ENCODE measurements at places on chromosomes 6 and 20.

DNA sequence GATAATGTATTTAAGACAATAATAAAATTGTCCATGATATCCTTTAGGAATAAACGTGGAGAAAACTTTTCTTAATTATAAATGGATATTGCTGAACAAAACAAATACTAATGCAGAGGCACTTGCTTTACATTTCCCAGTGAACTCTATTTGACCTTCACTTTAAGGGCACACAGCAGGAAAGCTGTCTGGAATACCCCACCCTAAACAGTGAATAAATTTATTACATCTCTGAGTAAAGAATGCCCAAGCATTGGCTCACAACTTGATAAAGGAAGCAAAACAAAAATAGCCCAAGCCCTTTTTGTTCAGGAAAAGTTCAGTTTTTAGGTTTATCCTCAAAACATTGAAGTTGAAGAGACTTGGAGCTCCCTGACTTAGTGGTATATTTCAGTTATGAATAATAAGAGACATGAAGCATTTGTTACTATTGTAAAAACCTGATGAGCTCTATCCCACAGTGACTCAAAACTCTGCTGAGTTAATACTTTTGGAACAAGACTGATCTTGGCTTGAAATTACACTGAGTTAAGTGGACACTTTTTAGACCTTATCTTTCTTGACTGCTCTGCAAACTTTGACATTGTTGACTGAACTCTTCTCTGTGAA lies 353.9 kb downstream of the BCKDHB start:
- DNase-seq = no peak

GRCh38 chr20:24998631-24999445 lies 6.3 kb upstream of the APMAP start:
- no peak for DNase-seq

DNA sequence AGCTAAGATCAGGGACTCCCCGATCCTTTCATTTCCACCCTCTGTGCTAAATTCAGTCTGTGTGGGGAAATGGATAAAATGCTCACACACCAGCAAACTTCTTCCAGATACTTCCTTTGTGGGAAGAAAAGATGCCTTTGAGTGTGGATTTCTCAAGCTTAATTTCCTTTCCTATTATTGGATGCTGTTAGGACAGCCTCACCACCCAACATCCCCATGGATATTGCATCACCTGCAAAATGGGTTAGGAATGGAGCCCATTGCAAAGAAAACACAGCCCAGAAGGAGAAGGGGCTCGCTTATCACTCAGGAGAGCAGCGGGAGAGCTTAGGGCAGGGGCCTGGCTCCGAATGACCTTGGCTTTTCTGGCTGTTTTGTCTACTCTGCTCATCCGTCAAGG lies 272.2 kb downstream of the CDC5L start:
- DNase-seq = no peak

GRCh38 chr20:11188843-11189603 lies 515.2 kb upstream of the JAG1 start:
- no peak for DNase-seq

- no peak for DNase-seq
Measured at GRCh38 chr6:140078561-140079125, 704.2 kb upstream of the CITED2 start.

Measured in stimulated activated CD8-positive, alpha-beta memory T cell treated with anti-CD3 and anti-CD28 coated beads, Interleukin-12 subunit alpha, Interleukin-12 subunit beta, amount 100 ng/mL, for 4 hours (primary cell).